Regular cardiac myocyte (primary cell): ENCODE measurements at places on chromosomes 7 and 10. TPM values are rescaled to one million over a fixed set of nuclear protein-coding genes. Genes with fewer than 3 reads are reported as not detected.

TMEM196 gene
- total RNA-seq: under 0.01 TPM in 1 of 2 replicates, not detected in the other

OR6V1 gene
- total RNA-seq: not detected in 2 replicates

AOC1 gene
- total RNA-seq: not detected in 2 replicates

ECD gene
- 25.7 and 32.8 TPM in 2 replicates for total RNA-seq

PLA2G12B gene
- total RNA-seq: not detected in 2 replicates

CCDC7 gene
- total RNA-seq: 15.1 and 37.2 TPM in 2 replicates

GARIN1A gene
- total RNA-seq: 0.28 and 0.38 TPM in 2 replicates

COL1A2 gene
- total RNA-seq: 3,067 and 5,973 TPM in 2 replicates

TEX47 gene
- total RNA-seq: not detected in 2 replicates

AOAH gene
- not detected in 2 replicates for total RNA-seq

TEX36 gene
- not detected in 2 replicates for total RNA-seq

GIMAP1 gene
- not detected in 2 replicates for total RNA-seq

CPA2 gene
- total RNA-seq: not detected in 2 replicates

CYP3A4 gene
- total RNA-seq: not detected in 2 replicates

ANLN gene
- 12.4 and 118 TPM in 2 replicates for total RNA-seq

SEMA3D gene
- total RNA-seq: 7.0 and 13.2 TPM in 2 replicates

MET gene
- total RNA-seq: 67.1 and 105 TPM in 2 replicates

HMX3 gene
- not detected in 2 replicates for total RNA-seq

BRAF gene
- 19.0 and 26.8 TPM in 2 replicates for total RNA-seq

MBL2 gene
- not detected in 2 replicates for total RNA-seq

LEP gene
- 8.2 TPM in 1 of 2 replicates, not detected in the other for total RNA-seq

OPN4 gene
- total RNA-seq: not detected in 2 replicates

ARMC10 gene
- 44.7 and 65.7 TPM in 2 replicates for total RNA-seq

SIRT1 gene
- 11.6 and 12.7 TPM in 2 replicates for total RNA-seq

APBB1IP gene
- total RNA-seq: 0.19 and 0.28 TPM in 2 replicates

TMEM184A gene
- total RNA-seq: under 0.01 and 0.19 TPM in 2 replicates
